A549 treated with GW870086 at 1 μM for 4 hours (cell line): ENCODE measurements at places on chromosomes 16 and 17. TPM values are rescaled to one million over a fixed set of nuclear protein-coding genes. Genes with fewer than 3 reads are reported as not detected.

The HSD17B1 gene
- total RNA-seq = 1.2 to 1.7 TPM (median 1.2 TPM) in 5 replicates

The TP53TG3B gene
- total RNA-seq = 0.26 to 0.34 TPM in 2 of 5 replicates, not detected in the others

The MYH1 gene
- not detected in 5 replicates for total RNA-seq

The SYNGR3 gene
- total RNA-seq = 5.5 to 8.3 TPM (median 8.1 TPM) in 5 replicates

The PLK1 gene
- total RNA-seq = 139 to 174 TPM (median 163 TPM) in 5 replicates

The AARS1 gene
- 84.8 to 96.4 TPM (median 89.9 TPM) in 5 replicates for total RNA-seq

The CDK10 gene
- total RNA-seq = 37.1 to 79.5 TPM (median 45.3 TPM) in 5 replicates

The PERCC1 gene
- not detected in 5 replicates for total RNA-seq

The CDH16 gene
- 2.2 to 2.6 TPM (median 2.6 TPM) in 5 replicates for total RNA-seq

The TBC1D3C gene
- total RNA-seq = 0.07 TPM in 1 of 5 replicates, not detected in the others

The TEKT1 gene
- 0.03 to 0.05 TPM in 2 of 5 replicates, not detected in the others for total RNA-seq

The CLEC18A gene
- 0.11 to 0.25 TPM (median 0.20 TPM) in 5 replicates for total RNA-seq

The KRT16 gene
- 0.64 to 1.8 TPM (median 1.3 TPM) in 5 replicates for total RNA-seq

The TOB1 gene
- 89.6 to 102 TPM (median 94.0 TPM) in 5 replicates for total RNA-seq

The KCNJ18 gene
- total RNA-seq = not detected in 5 replicates

The RDM1 gene
- total RNA-seq = 2.6 to 3.6 TPM (median 2.9 TPM) in 5 replicates

The SEPTIN1 gene
- 1.1 to 2.0 TPM (median 1.6 TPM) in 5 replicates for total RNA-seq

The NPIPA3 gene
- total RNA-seq = 1.2 to 2.1 TPM (median 1.4 TPM) in 5 replicates

The ZNF785 gene
- total RNA-seq = not detected in 5 replicates

The SPIRE2 gene
- 5.9 to 8.4 TPM (median 7.9 TPM) in 5 replicates for total RNA-seq

The IL17C gene
- not detected in 5 replicates for total RNA-seq

The USP32 gene
- 27.9 to 35.1 TPM (median 31.8 TPM) in 5 replicates for total RNA-seq

The PRCD gene
- not detected in 5 replicates for total RNA-seq

The RAI1 gene
- 36.0 to 43.7 TPM (median 37.9 TPM) in 5 replicates for total RNA-seq
